ENCODE measurements at places on chromosomes 12 and 14. TPM values are rescaled to one million over a fixed set of nuclear protein-coding genes. Genes with fewer than 3 reads are reported as not detected.

DNA sequence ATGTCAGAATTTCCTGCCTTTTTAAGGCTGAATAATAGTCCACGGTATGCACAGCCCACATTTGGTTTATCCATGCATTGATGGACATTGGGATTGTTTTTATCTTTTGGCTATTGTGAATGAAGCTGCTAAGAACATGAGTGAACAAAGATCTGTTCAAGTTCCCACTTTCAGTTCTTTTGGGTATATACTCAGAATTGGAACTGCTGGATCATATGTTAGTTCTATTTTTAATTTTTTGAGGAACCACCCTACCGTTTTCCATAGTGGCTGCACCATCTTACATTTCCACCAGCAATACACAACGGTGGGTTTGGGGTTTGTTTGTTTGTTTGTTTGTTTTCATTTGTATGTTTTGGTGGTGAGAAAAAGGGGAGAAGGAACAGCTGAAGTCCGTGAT lies 6.4 kb downstream of the GPR68 start:
- DNase-seq: no peak
- H3K4me1 ChIP-seq: no peaks in the 10 kb centered on the region
- H3K27ac ChIP-seq: no peak overlapping the region
- H3K27me3 ChIP-seq: no peaks in the 10 kb centered on the region
- no peak overlapping the region for H3K4me3 ChIP-seq

DNA sequence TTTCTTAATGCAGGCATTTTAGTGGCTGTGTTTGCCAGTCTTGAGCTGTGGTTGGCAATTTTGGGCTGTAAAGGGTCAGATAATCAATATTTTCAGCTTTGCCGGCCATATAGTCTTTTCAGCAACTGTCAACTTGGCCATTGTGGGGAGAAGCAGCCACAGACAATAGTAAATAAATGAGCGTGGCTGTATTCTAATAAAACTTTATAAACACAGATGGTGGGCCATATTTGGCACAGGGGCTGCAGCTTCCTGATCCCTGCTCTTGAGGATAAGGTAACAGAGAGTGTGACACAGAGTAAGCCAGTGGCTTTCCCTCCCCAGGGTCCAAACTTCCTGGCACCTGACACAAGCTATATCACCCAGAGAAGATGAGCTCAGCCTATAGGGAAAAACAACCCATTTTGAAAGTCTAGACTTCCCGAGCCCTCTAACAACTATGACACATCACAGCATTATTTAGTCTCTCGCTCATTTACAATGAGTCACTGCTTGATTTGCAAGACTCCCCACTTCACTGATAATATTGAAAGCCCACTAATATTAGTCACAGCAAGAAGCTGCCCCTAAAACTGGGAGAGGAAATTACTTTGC lies 163.1 kb upstream of the TMPO start:
- H3K27me3 ChIP-seq: no peaks in the 10 kb centered on the region
- no peak overlapping the region for H3K4me3 ChIP-seq
- H3K4me1 ChIP-seq: no peaks in the 10 kb centered on the region
- H3K36me3 ChIP-seq: no peaks in the 10 kb centered on the region
- H3K27ac ChIP-seq: no peak overlapping the region
- DNase-seq: no peak

GRCh38 chr14:73170686-73171085 lies 34.4 kb downstream of the PSEN1 start:
- no peak overlapping the region for H3K27ac ChIP-seq
- H3K4me3 ChIP-seq: no peak overlapping the region
- no peak for DNase-seq
- H3K4me1 ChIP-seq: no peaks in the 10 kb centered on the region
- peaks cover 9% of the 10 kb centered on the region for H3K36me3 ChIP-seq

MFAP5 gene
- total RNA-seq: 0.42 TPM

RHEBL1 gene
- total RNA-seq: not detected

FLVCR2 gene
- 8.7 TPM for total RNA-seq

ETFBKMT gene
- total RNA-seq: 4.6 TPM
